Activated CD4-positive, alpha-beta T cell treated with anti-CD3 and anti-CD28 coated beads, Interleukin-2, amount 10 ng/mL, durations not matched to agents 7 days and 5 days (primary cell): ENCODE measurements at places on chromosomes 16 and 17.
A peak's percentile ranks its signal among the peaks of the same experiment; 100 is the strongest.

DNA sequence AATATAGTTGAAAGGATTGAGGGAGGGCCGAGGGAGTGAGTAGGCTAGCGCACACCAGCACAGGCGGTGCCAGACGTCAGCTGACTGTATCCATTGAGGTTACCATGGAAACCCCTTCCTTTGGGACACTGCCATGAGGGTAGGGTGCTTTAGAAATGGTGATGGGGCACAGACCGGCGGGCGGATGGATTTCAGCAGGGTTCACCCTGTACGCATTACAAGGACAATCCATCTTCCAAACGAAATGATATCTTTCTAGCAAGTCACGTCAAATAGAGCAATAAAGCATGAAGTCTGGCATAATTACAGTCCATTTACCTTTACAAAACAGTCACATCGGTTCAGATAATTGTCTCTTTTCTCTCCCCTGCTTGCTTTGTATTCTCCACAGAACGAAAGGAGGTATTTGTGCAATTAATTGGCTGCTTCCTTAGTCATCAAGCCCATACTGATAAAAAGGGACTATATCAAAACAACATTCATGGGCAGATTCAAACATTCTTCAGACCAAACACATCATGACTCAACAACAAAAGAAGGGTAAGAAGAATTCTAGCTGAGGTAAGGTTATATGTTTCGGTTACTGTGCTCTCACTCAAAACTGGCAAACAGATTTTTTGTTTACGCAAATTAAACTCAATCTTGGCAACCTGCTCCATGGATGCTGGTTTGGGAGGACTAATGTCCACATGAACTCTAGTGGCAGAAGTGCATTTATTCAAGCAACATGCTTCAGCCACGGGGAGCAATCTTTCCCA, 140.6 kb downstream of the CDK5R1 start:
- no peak for DNase-seq

- DNase-seq = no peak
Observed at GRCh38 chr17:74244548-74244947, 29.5 kb upstream of the DNAI2 start.

DNA sequence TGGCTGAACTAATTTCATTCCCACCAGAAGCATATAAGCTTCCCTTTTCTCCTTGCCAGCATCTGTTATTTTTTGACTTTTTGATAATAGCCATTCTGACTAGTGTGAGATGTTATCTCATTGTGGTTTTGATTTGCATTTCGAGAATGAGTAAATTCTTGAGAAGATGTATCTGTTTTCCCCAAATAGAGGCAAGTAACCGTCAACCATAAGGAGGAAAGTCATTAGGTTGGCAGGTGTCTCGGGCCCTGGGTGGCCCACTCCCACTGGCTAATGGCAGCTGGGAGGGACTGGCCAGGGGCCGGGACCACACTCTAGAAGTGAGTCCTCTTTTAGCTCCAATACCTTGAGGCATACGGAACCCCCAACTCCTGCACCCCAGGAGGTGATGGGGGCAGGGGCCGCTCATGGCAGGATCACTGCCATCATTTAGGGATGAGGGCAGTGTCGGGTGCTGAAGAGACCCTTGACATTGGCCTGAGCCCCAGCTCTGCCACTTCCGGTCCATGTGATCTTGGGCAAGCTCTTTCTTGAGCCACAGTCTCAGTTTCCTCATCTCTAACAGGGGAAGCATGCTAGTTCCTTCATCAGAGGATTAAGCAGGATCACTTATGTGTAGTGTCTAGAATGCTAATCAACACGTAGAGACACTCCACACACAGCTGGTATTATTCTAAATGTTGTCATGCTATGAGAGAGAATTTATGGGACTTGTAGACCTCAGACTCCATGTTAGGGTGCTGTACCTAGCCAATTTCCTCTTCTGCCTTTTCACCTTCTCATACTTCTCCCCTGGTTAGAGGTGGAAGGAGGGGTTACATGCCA, 44.3 kb downstream of the RGS9 start:
- peak; percentile 26 for DNase-seq

DNA sequence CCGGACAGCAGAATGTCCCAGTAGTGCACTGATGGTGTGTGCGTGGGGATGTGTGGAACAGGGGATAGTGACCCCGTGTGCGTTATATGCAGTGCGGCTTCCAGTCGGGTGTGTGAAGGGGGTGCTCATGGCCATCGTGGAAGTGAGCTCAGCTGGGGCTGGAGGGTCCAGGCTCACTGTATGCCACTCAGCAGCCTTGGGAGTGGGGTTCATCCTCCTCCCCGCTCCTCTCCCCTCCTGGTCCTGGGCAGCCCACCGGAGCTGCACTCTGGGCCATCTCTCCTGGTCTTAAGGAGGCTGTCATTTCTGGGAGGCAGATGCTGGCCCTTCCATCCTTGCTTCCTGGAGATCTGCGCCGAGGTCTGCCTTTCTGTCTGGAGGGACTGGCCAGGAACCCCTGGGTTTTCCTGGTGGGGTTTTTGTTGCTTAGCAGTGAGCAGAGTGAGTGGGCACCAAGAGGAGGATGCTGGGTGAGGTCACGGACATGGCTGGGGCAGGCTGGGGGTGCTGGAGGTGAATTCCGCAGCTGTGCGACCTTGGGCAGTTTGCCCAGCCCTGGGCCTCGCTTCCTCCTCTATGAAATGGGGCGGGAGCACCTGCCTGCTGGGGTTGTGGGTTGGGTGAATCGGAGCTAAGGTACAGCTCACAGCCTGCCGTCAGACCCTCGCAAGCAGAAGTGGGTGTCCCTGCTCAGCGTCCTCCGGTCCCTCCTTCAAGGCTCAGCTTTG, 164.1 kb downstream of the SEC14L1 start:
- DNase-seq = no peak

GRCh38 chr16:78641433-78641832, 542.0 kb downstream of the WWOX start:
- DNase-seq = no peak

- no peak for DNase-seq
Observed at GRCh38 chr17:29344201-29344856, 45.8 kb upstream of the TAOK1 start.

DNA sequence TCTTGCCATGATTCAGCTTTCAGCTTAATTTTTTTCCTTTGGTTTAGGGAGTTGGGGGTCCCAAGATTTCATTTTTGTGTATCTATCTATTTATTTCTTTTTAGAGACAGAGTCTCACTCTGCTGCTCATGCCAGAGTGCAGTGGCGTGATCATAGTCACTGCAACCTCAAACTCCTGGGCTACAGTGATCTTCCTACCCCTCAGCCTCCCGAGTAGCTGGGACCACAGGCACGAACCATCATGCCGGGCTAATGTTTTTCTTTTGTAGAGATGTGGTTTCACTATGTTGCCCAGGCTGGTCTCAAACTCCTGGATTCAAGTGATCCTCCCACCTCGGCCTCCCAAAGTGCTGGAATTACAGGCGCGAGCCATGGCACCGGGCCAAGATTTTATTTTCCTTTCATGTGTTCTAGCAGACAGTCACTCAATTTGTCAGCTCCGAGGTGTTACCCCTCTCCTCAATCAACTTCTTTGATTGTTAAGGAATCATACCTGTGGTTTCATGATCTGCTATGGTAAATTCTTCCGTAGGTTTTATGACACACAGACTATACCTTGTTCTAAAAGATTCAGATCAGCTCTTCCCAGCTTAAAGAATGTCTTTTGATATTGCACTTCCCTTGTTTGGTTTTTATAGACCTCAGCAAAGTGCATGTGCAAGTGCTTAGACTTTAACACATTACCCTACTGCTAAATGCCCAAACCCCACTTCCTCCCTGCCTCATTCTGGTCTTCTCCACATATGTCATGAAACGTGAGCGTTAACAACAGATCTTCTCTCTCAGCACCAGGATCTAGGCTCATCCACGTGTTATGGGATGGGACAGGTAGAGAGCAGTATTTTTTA, 13.0 kb downstream of the UNC45B start:
- peak; percentile 27 for DNase-seq

GRCh38 chr16:75385507-75386152, 47.7 kb downstream of the CFDP1 start:
- peak; percentile 22 for DNase-seq

DNA sequence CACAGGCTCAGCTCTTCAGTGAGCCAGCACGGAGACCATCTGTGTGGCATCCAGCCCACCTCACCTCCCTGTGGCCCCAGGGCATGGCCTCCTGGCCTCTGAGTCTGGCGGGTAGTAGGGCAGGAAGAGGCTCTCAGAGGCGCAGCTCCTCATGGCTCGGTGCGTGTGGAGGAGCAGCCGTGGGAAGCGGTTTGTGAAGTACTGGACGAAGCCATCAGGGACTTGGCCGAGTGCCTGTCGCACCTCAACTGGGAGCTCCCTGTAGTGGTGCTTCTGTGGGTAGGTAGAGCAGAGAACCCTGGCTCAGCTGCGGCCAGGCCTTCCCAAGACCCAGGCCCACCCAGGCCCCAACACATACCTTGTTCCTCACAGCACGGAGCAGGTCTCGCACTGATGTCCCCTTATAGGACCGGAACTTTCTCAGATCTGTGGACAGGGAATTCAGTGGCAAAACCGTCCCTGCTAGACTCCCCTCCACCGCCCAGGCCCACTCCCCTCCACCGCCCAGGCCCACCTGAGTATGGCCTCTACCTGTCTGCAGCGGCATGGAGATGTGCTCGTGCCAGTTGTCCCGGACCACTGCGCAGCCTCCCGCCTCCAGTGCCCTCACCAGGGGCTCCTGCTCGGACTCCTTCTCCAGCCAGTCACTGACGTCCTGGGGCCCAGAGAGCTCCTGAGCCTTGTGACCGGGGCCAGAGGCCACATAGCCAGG, 12.2 kb downstream of the PLK1 start:
- no peak for DNase-seq
